ENCODE measurements at places on chromosomes 5 and 9.

- DNase-seq = no peak
These were observed 29.0 kb downstream of the SLC31A2 start for GRCh38 chr9:113179839-113180238.

GRCh38 chr9:35271637-35272036 is 109.8 kb downstream of the UNC13B start:
- no peak for DNase-seq

DNA sequence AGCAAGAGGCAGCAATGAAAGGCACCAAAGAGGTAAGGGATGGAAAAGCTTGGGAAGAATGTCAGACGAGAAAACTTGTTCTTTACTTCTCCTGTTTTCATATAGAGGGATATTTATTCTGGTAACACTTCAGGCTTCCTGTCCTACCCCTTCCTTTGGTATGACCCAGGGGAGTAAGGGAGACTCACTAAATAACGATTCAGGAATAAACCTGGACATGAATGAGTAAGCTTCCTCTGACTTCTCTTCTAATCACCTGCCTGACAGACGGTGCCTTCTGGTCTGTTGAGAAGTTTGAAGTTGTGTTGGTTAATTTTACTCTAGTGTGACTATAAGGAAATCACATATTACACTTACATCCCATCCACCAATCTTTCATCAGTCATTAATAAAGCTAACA is 461.2 kb downstream of the CDH12 start:
- no peak for DNase-seq

GRCh38 chr9:38339087-38339486 is 53.4 kb upstream of the ALDH1B1 start:
- no peak for DNase-seq

DNA sequence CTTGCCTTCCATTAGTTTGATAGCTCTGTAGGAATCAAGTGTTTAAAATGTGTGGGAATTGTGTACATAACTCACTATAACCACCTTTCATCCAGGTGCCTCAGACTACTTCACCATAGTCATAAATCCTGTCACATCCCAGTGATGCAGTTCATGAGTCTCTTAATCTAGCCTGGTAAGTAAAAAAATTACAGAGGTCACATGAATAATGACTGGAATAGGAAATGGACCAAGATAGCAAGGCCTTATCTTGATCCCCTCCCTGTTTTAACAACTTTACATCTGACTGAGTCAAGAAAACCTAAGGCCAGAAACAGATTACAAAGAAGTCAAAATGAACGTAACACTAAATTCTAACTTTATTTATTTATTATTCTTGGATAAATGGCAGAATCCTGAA is 1.5 kb upstream of the RNF145 start:
- no peak for DNase-seq

DNA sequence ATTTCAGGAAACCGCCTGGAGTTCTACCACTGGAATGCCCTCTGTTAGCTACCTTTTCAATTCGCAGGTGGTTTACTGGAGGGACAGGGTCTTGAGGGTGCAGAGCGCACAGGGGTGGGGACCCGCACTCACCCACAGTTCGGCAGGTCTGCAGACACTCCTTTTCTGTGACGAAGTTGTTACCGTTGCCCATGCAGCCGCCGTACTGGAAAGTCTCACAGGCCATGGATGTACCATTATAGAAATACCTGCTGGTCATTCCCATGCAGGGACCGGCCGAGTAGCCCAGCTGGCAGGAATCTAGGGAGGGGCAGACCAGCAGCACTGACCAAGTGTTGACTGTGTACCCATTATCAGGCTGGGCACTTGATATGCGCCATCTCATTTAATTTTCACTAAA is 16.8 kb downstream of the AMBP start:
- no peak for DNase-seq

- DNase-seq = no peak
These were observed 457.3 kb downstream of the RAB3C start for GRCh38 chr5:59040024-59040803.

DNA sequence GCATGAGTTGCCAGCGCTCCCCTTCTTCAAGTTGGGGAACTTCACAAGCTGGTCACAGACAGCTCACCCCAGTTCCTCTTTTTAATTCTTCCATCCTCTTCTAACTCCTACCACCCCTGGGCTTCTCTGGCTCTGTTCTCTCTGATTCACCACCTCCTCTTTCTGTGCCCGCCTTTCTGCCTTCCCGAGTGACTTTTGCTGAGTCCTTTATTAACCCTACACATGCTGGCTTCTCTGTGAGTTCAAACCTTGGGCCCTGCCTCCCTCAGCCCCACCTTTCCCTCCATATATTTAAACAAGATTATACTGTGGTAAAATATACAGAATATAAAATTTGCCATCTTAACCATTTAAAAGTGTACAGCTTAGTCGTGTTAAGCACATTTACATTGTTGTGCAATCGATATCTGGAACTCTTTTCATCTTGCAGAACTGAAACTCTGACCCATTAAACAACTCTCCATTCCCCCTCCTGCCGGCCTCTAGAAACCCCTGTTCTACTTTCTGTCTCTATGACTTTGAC is 32.0 kb downstream of the SLC46A2 start:
- no peak for DNase-seq

DNA sequence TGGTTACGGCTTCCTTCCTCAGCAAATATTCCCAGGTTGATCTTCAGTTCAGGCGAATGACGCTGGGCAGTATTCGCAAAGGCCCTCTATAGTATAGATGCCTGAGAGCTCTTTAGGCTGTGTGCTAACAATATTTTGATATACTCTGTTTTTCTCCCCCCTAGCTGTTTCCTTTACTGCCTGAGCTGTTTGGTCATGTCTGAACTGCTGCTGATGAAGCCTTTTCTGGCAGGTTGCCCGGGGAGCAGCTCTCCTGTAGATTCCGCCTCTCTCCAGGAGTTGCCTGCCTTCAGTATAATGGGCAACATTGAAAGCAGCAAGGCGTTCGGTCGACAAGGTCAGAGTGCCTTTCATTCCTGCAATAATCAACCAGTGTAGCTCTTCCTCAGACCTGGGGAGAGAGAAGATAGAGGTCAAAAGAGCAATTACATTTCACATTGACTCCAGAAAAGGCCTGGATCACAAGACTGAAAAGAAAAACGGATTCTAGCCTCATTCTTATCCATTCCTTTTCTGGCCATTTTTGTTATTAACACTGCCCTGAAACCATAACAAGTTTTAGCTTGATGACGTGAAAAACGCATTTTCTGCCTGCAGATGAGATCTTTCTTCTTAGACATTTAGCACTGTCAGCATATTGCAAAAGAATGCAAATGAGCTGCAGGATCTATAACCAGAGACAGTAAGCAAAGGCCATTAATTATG is 60.1 kb upstream of the ZNF608 start:
- no peak for DNase-seq

- DNase-seq = no peak
These were observed 6.6 kb downstream of the NINJ1 start for GRCh38 chr9:93127395-93127911.

- DNase-seq = no peak
These were observed 51.5 kb upstream of the HRH2 start for GRCh38 chr5:175606409-175606808.

DNA sequence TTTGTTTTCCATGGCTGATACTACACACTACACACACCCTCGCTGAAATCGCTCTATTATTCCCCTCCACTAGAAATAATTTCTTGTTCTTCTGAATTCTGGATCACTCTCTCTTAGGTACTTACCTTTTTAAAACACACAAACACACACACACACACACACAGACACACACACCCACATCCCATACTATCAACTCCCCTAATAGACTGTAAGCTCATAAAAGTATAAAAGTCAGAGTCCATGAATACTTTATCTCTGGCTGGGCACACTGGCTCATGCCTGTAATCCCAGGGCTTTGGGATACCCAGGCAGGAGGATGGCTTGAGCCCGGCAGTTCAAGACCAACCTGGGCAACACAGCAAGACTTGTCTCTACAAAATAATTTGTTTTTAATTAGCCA is 11.1 kb downstream of the STRBP start:
- DNase-seq = no peak

DNA sequence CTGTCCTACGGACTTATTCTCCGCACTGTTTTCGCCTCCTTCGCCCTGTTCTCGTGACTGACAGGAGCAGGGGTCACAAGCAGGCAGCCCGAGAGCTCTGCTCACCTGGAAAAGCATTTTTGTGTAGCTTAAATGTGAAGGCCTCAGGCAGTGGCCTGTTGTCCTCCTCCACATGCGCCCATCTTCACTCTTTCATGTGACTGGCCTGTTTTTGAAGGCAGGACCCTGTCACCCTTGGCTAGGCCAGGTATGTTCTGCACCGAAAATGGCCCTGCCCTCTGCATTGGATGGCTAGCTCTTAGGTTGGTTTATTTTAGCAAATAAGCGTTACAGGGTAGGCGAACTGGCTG is 614 bp upstream of the CPLANE1 start:
- no peak for DNase-seq

DNA sequence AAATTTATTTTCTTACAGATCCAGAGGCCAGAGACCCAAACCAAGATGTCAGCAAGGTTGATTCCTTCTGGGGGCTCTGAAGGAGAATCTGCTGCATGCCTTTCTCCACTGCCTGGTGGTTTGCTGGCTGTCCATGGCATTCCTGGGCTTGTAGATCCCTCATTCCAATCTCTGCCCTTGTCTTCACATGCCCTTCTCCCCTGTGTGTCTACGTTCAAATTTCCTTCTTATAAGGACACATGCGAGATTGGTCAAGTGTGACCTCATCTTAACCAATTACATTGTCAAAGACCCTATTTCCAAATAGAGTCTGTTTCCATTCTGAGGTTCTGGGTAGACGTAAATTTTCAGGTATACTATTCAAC is 84.5 kb upstream of the RAI14 start:
- DNase-seq = no peak

DNA sequence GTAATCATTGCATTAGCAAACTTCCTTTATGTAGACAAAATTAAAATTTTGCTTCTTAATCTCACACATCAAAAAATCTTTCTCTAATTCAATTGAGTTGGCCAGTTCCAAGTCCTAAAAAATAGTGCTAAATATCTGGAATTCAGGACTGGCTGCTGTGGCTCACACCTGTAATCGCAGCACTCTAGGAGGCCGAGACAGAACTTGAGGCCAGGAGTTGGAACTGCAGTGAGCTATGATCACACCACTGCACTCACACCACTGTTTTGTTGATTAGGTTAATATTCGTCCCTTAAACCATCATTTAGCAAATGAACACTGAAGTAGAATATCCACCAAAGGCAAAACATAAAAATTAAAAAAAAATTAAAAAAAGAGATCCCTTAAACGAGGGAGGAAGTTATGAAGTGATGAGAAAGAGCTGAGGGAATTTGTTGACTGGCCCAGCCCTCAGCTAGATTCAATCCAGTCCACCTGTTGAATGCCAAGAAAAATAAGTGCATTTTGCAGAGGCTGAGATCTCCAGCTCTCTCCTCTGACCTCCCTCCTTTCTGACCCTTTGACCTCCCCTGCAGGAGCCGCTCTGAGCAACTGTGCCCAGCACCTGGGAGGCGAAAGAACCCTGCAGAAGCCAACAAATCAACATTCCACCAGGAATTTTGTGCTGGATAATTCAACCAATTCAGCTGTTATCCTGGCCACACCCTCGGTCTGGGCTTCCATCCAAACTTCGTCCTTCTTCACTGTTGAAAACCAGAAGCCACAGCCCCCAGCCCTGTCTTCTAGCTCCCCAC is 96.8 kb downstream of the OR2K2 start:
- DNase-seq = no peak

DNA sequence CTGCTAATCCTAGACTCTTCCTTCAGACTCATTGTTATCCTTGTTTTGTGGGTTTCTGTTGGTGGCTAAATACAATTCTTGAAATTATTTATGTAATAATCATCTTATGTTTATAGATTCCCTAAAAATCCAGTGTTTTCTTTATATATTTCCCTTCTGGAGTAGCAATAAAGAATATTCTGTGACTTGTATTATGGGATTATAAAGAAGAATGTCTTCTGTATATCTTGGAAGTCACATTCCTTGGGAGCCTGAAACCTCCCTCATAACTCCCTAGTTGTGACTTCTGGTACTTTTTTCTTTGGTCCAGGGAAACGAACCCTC is 356.1 kb downstream of the TMEM167A start:
- no peak for DNase-seq

DNA sequence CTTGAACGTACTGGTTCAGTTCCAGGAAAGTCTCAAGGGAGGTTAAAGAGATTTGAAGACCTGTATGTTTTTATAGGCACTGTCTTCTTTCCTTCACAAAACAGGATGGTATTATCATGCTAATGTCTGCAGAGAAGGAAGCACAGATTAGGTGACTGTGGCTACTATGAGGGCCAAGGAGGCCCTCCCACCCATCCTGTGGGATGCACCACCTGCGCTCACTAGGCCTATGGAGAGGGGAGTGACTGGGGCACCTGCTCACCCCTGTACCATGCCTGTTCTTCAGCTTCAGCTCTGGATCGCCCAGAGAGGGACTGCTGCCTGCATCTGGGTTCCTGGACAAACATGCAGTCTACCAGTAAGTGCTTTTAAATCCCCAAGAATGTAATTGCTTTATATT is 469.4 kb downstream of the CCDC171 start:
- DNase-seq = no peak

DNA sequence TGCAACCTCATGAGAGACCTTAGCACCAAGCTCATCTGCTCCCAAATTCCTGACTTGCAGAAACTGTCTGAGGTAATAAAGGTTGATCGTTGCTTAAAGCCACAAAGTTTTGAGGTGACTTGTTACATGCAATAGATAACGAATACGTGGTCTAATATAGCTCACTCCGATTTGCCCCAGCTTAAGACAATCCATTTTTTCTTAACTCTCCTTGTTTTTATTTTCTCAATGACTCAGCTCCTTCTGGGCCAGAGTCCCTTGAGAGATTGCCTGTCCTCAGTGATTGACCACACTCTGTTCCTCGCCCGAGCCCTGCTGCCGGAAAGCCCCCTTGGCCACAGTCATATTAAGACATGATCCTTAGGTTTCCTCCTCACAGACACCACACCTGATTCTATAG is 63.7 kb upstream of the FANCC start:
- DNase-seq = no peak

GRCh38 chr5:17258431-17258830 is 41.0 kb downstream of the BASP1 start:
- no peak for DNase-seq

Measured in stimulated activated CD4-positive, alpha-beta T cell treated with anti-CD3 and anti-CD28 coated beads, Interleukin-4, amount 100 ng/mL, for 48 hours (primary cell).